ENCODE measurements at places on chromosomes 12 and 14.
A peak's percentile ranks its signal among the peaks of the same experiment; 100 is the strongest.

- no peak for DNase-seq
Measured at GRCh38 chr12:29073631-29074239, 75.3 kb upstream of the FAR2 start.

DNA sequence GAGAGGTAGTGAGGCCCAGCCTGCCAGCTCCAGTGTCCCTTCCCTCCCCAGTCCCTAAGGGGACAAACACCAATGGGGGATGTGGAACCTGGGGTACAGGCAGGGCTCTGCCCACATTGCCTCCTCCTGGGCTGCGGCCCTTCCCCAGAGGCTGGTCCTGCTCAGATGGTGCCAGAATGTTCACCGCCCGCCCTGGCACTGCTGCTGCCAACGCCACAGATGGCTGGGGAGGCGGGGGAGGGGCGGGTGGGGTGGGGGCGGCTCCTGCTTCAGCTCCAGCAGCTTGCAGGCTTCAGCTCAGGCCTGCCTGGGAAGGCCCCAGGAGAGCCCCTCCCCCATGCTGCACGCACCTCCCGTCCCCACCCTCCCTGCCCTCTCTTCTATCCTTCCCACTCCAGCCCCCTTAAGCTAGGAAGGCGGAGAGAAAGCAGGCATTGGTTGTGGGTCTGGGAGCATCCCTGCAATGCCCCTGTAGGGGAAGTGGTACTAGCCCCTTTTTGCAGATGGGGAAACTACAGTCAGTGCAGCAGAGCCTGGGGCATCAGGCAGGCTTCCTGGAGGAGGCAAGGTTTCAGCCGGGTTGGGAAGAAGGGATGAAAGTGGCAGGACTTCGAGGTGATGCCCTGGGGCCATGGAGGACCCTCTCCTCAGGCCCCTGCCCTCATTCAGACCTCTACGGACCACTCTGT is 2.0 kb upstream of the BEGAIN start:
- DNase-seq, result no peak

- no peak for DNase-seq
Measured at GRCh38 chr14:92516966-92517506, 3.5 kb downstream of the RIN3 start.

- DNase-seq, result no peak
Measured at GRCh38 chr14:62409169-62409568, 636.1 kb downstream of the KCNH5 start.

DNA sequence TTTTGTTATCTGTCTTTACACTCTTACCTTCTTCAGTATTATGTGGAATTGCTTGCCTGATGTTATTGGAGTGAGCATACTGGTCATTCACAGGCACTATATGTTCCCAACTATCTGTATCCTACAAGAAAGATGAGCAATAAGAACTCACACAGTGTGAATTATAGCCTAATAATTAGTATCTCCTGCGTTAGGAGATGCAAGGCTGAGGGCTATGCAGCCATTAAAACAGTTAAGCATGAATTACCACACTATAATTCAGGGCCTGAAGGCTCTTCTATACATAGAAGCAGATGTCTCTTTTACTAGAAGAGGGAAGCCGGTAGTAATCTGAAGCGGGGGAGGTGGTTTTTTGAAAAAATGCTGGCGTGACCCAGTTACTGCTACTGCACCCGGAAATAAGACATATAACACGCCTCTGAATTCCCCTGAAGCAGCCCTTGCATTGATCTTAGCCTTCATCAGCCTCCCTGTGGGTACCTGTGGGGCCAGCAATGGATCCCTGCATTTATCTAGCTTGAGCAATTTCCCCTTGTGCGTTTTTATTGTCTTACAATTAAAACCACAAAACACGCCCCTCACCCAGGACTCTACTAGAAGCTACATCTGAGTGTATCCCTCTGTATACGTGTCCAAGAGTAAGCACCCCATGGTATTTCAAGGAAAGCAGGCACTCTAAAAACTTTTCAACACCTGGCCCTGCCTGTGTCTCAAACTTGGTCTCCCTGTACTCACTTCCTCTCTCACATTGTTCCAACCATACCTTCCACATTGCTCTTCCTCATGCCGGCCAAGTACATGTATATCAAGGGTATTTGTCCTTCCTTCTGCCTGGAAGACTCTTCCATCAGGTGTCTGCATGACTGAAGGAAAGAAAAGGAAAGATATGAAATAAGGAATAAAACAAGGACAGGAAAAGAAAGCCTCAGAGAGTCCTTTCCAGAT is 210.9 kb upstream of the ARID2 start:
- DNase-seq, result no peak

GRCh38 chr14:21556378-21557083 is 23.3 kb downstream of the OR10G3 start:
- no peak for DNase-seq

GRCh38 chr12:28132398-28132797 is 57.9 kb upstream of the CCDC91 start:
- DNase-seq, result no peak

DNA sequence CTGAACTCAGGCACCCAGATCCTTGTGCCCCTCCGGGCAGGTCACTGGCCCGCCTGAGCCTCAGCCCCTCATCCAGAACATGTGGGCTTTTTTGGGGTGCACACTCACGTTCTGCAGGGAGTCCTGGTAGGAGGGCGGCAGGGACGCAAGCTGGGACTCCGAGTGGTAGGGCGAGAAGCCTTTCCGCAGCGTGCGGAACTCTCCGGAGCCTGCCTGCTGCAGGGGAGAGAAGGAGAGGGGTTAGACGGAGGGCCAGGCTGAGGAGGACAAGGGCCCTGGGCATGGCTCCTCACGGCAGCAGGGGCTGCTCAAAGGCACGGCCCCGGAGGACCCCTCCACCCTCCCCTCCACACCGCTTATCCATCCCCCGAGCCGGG is 40.8 kb downstream of the CCNK start:
- no peak for DNase-seq

GRCh38 chr12:100266585-100266834 is 369 bp downstream of the DEPDC4 start:
- DNase-seq, result no peak

GRCh38 chr12:54991161-54991990 is 6.8 kb upstream of the TESPA1 start:
- DNase-seq, result no peak

- no peak for DNase-seq
Measured at GRCh38 chr14:96629082-96629481, 126.9 kb downstream of the PAPOLA start.

DNA sequence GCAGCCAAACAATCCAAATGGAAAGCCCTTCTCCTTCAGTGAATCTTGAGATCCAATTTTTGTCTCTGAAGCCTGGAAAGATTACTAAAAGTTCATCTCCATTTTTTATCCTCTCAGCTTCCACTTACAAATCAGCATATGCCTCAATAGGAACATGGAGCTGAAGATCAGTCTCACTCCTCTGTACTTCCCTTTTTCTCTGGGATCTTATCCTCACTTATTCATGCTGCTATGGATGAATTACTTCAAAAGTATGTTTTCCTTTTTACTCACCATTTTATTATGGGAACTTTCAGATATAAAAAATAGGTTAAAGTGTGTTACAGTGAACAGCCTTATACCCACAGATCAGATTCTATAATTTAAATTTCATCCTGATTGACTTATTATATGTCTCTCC is 14.4 kb upstream of the NTF3 start:
- no peak for DNase-seq

- no peak for DNase-seq
Measured at GRCh38 chr12:110597885-110598284, 14.8 kb upstream of the PPTC7 start.

GRCh38 chr12:75820071-75820470 is 211.5 kb downstream of the PHLDA1 start:
- DNase-seq, result no peak

GRCh38 chr12:6899837-6900519 is 4.6 kb upstream of the LRRC23 start:
- no peak for DNase-seq

GRCh38 chr14:52299692-52300278 is 14.3 kb upstream of the PTGER2 start:
- DNase-seq, result no peak

DNA sequence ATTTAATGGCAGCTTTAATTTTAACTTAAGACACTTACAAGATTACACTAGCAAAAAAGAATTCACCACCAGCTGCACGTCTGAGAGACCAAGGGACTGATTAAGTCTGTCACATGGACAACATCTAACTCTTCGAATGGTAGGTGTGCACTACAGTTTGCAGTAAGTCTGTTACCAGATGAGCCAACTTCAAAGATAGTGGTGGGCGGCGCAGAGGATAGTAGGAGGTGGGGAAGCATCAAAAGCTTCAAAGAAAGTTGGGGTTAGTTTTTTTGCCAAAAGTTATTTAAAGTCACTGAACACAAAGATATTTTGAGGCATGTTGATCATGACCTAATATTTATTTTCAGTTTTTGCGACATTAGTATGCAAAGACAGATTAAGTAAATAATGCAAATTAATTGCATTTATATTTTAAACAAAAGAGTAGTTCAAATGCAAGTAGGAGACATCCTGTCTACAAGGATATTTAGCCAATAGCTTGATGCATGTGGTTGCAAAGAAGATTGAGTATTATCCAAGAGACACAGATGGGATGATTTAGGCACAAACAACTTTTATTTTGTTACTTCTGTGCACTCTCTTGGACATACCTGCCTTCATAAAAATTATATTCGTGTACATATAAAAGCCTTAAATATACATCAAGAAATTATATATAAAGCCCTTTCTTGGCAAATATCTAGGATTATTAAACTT is 327.7 kb downstream of the BMP4 start:
- DNase-seq, result no peak

DNA sequence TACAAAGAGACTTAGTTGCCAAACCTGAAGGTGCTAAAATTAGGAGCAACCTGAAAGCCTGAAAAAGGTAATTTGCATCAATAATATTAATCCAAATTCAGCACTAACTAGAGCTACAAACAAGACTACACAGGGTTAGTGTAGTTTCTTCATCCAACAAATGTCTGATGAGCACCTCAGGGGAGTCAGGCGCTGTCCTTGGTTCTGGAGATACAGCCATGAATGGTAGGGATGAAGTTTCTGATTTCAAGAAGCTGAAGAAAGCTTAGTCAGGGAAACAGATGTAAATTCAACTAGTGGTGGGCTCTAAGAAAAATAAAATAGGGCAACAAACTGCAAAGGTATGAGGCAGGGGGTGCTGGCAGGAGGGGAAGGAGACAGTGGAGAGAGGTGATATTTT is 266.3 kb downstream of the GLT1D1 start:
- DNase-seq, result no peak

DNA sequence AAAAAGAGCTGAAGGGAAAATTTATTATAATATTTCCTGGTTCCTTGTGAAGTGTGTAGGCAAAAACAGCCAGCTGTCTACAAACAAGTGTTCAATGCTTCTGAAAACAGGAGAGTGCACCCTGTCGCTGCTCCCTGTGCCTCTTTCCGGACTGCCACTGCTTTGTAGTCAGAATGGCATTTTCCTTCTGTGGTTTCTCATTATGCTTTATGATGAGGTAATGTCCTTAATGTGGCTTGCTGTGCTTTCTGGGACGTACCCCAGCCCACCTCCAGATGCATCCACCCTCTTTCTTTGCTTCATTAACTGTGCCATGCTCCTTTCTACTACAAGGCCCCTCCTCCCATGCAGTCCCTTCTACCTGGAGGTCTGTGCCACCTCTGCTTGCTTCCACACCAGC is 148.1 kb downstream of the SYT1 start:
- DNase-seq, result peak; percentile 36

GRCh38 chr12:104733717-104734175 is 224.3 kb downstream of the SLC41A2 start:
- DNase-seq, result no peak

GRCh38 chr14:54211551-54212308 is 185.1 kb upstream of the CDKN3 start:
- no peak for DNase-seq

- peak; percentile 15 for DNase-seq
Measured at GRCh38 chr14:67532998-67533753, at the start of gene PLEKHH1. Gene PLEKHH1, plus strand, starts transcription at chr14:67533290. Its CDS starts 8,578 bp downstream, at chr14:67541868.

DNA sequence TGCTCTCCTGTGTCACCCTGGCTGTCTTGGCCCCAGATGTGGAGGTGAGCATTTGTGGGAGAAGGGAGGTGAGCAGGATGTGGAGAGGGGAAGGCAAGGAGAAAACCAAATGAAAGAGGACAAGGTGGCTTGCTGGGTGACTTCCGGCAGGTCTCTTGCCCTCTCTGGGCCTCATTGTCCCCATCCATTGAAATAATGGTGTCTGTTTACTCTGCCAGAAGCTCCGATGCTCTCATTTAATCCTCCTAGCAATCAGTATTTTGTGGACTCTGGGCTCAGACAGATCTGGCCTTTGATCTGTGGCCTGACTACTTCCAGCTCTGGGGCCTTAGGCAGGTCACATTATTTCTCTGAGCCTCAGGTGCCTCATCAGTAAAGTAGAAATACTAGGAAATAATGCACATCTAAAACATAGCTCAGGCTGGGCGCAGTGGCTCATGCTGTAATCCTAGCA is 30.6 kb downstream of the MVK start:
- DNase-seq, result no peak

DNA sequence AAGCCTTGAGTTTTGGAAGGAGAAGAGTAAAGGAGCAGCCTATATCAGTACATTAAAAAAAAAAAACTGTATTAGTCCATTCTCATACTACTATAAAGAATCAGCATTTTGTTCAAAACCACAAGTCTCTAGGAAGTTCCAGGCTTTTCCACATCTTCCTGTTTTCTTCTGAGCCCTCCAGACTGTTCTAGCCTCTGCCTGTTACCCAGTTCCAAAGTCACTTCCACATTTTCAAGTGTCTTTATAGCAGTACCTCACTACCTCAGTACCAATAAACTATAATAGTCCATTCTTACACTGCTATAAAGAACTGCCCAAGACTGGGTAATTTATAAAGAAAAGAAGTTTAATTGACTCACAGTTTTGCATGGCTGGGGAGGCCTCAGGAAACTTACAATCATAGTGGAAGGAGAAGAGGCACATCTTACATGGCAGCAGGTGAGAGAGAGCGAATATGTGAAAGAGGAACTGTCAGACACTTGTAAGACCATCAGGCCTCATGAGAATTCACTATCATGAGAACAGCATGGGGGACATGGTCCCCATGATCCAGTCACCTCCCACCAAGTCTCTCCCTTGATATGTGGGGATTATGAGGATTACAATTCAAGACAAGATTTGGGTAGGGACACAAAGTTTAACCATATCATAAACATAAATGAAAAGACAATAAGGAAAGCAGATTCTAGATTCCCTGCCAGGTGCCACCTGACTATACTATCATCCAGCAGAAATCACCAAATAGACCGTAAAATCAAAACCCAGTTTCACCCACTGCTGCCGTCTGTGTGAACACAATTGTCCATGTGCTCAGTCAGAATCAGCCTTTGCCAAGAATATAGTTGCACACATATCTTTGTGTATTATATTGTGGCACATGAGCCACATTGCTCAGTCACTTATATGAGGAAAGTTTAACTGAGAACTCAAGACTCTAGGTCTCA is 27.8 kb downstream of the TOGARAM1 start:
- DNase-seq, result no peak

- DNase-seq, result no peak
Measured at GRCh38 chr12:27523305-27523641, 733 bp upstream of the PPFIBP1 start.

DNA sequence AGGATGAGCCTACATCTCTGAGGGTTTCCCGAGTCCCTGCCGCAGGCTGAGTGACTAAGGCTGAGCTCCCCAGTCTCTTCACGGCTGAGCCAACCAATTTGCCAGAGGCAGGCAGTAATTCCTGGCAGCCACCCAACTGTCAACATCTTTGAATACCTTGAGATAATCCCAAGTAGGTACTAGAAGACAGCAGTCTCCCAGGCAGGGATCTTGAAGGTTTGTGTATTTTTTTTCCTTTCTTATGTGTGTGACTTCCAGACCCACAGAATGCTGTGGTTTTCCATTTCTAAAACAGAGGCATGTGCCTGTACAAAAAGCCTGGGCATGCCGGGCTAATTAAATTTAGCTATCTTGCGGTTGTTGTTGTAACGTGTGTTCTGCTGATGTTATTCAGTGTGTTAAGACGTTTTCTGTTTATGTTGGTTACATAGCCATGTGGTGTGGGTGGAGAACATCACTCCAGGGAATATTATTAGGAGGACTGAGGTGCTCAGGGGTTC is 155.5 kb downstream of the ANO2 start:
- no peak for DNase-seq

All from NCI-H2081 treated with DMSO at 0.1 percent for 48 hours (cell line).